ENCODE measurements at places on chromosomes 5 and 9.

- DNase-seq, result no peak
These were observed 9.7 kb downstream of the SH3TC2 start for GRCh38 chr5:149053072-149053695.

GRCh38 chr5:169100735-169101075 is 200.2 kb downstream of the SLIT3 start:
- no peak for DNase-seq

- DNase-seq, result no peak
These were observed 85.1 kb upstream of the GRHPR start for GRCh38 chr9:37337301-37337890.

DNA sequence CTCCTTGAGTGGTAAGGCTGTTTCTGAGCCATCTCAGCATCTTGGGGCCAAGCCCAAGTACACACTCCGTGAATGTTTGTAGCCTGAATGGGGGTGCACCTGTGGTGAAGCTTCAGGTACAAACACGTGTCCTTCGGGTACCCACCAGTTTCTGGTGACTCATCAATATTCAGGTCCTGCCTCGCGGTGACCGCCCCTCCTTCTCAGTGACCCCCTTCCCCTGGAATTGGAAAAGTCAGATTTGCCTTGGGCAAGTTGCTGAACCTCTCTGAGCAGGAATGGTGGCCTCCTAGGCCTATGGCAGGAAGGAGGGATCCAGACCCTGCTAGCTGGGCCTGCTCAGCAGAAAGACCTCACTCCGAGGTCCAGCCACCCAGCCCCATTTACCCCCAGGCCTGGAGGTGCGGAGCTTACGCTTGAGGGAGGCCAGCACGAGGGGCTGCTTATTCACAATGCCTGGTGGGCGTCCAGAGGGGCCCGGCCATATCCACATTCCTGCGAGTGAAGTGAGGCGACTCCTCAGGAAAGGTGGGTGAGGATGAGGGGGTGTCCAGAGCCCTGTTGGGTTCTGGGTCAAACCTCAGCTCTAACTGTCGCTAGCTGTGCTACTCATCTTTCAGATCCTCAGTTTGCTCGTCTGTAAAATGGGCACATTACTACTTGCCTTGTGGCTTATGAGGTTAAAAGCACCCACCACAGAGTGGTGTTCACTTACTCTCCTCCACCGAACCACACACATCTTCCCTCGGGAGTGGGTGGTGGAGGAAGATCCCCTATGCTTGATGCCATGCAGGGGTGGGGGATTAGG is 7.0 kb downstream of the ADGRD2 start:
- DNase-seq, result no peak

GRCh38 chr5:4576161-4576748 is 563.9 kb upstream of the ADAMTS16 start:
- no peak for DNase-seq

DNA sequence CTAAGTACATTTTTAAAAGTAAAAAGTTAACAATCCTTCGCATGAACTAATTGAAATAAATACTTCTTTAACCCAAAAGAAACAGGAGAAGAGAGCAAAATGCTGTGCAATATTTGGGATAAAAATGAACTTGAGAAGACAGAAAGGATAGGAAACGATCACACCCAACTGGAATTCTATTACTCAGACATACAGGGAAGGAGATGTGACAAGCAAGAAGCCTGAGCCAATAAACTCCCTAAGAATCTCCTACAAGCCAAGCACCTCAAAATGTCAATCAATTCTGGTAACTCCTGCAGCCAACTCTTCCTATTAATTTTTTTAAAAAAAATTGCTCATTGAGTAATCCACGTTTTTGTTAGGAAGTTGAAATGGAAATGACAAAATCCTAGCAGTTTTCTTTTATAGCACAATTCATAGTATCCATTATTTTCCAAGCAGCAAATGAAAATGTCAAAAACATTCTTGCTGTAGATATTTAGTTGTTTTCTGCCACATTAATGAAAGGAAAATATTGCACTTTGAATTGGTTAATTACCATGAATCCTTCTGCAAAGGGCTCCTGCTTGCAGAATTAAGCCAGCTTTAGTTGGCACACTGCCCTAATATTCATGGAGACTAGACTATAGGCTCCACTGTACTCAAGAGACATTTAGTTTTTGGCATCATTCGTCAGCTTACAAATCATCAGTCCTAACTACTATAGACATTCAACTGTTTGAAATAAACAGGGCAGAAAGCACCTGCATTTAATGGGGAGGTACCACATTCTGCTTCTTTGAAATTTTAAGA is 89.0 kb downstream of the RFX3 start:
- no peak for DNase-seq

GRCh38 chr5:23820765-23821471 is 313.5 kb downstream of the PRDM9 start:
- peak; percentile 44 for DNase-seq

- DNase-seq, result no peak
These were observed 169.9 kb downstream of the SLC28A3 start for GRCh38 chr9:84170521-84171141.

- DNase-seq, result no peak
These were observed 50.5 kb upstream of the RFX3 start for GRCh38 chr9:3576328-3576727.

DNA sequence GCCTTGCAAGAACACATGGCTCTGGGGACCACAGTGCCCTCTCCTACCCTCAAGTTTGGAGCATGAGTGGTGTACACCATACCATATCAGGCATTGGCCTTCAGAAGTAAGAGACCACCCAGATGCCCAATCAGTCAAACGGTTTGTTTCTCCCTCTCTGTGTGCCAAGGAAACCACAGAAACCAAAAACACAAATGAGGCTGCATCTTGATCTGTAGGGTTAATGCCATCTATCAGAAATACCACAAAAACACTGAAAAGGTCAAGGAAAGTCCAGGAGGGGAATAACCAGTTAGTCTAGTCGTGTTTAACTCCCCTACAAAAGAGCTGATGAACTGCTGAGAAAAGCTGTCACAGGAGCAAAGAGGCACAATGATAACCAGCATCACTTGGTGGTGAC is 78.4 kb downstream of the INSYN2B start:
- no peak for DNase-seq

DNA sequence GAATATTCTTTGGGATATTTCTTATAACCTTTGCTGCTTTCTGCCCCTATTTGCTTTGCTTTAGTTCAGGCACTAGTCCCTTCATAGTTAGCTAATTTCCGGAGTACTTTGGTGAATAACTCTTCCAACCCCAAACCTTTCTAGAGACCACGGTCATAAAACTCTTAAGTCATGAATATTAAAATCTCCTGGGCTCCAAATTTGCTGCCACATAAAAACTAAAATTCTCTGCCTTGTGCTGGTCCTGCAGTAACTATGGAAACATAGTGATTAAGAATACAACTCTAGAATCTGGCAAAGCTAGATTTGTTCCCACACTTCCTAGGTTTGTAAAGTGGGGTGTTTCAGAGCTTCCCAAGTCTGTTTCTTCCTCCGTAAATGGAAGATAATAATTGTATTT is 10.0 kb upstream of the ACTBL2 start:
- no peak for DNase-seq

DNA sequence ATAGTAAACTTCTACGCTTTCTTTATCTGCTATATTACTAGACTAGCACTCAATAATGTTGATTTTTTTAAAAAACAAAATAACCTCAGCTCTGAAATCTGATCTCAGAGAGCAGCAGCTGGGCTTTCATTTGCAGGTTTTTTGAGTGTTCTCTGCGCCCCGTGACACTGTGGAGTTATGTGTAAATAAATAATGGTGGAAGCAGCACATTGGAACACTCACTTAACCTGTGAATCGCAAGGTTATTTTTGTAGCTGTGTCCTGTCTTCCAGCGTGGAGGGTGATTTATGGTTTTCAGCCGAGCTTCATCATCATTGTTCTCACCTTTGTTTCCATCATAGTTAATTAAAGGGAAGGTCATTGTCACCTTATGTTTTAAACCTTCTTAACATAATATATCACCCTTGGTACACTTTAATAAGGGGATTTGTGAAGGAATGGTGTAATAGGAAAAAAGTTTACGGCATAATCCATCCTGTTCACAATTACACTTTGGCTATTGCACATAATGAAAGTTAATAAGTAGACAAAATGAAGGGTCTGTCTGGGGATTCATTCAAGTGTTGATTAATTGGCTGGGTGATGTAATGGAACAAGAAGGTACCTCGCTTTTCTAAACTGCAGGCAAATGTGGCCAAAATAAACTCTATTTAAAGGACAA is 493.3 kb upstream of the ADAMTS16 start:
- DNase-seq, result no peak

GRCh38 chr9:72440992-72441847 is 76.2 kb upstream of the ZFAND5 start:
- DNase-seq, result no peak

- no peak for DNase-seq
These were observed 95.4 kb upstream of the DAB2 start for GRCh38 chr5:39520232-39520572.

DNA sequence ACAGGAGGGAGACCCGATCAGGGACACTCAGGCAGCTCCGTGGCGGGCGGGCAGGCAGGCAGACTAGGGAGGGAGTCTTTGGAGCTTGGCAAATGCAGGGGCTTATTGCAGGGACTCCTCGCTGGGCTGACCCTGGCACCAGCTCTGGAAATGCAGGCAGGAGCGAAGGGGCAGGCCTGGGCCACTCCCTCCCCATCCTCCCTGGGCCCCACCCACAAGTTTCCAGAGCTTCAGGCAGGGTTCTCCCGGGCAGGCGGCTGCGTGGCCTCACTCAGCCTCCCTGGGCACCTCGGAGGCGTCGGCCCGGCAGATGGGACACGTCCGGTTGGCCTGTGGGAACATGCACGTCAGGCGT is 8.5 kb downstream of the RNF44 start:
- DNase-seq, result no peak

DNA sequence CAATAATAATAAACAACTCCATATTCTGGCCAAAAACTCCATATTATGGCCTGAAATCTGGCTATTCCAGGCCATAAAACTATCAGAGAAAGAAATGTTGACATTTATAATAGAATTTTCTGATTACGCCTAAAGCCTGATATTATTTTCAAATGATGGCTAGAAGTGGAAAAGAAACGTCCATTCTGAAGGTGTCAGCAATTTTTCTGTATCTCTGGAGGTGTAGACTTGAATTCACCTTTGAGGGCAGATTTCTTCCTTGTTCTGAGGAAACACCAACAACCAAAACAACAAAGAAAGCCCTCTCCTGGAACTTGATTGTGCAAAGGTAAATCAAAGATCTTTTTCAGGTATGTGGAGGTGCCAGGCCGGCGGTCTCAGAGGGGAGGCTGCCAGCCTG is 390.7 kb downstream of the DMAC1 start:
- DNase-seq, result no peak

- no peak for DNase-seq
These were observed 26.2 kb downstream of the AGTPBP1 start for GRCh38 chr9:85715587-85715986.

- peak; percentile 36 for DNase-seq
These were observed 83.6 kb upstream of the TNFSF8 start for GRCh38 chr9:115013998-115014397.

GRCh38 chr5:16732356-16732755 is 115.6 kb upstream of the RETREG1 start:
- DNase-seq, result no peak

DNA sequence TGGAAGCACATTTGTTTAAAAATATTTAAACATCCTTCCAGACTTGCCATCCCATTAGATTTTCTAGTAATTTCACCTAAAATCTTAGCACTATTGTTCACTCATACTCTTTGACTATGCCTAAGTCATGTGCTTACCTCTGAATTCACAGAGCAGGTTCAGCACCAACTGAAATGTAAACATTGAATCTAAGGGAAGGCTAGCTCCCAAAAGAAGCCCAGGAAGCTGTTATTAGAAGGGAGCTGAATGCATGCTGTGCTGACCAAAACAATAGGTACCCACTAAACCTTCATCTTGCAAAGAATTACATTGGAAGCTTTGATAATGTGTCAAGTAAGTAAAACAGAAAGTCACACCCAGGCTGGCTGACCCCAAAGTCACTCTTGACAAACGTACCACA is 571.3 kb downstream of the GABRG2 start:
- no peak for DNase-seq

DNA sequence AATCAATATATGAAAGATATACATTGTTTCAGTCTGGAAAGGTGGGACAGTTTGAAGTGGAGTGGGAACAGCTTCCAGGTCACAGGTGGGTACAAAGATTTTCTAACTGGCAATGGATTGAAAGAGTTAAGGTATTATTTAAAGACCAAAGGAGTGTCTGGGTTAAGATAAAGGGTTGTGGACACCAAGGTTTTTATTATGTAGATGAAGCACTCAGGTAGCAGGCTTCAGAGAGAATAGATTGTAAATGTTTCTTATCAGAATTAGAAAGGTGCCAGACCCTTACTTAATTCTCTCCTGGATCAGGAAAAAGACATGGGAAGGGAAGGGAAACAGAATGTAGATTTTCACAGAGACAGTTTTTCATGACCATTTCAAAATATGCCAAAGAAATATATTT is 1174.8 kb downstream of the MAT2B start:
- DNase-seq, result no peak

DNA sequence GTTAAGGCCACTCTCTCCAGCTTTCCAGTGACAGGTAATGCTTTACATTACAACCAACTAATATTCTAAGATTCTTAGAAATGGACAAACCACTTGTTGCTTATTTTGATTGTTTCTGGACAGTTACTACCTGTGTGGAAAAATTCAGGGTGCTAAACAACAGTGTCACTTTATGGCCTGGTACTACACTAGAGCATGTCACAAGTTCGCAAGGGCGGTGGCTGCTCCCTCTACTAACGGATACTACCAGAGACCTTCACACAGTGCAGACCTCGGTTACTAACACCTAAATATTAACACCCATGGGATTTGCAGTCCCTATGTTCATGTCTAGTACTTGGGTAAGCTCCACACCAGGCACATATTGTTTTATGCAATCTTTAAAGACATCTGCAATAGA is 13.4 kb downstream of the HMGXB3 start:
- no peak for DNase-seq

DNA sequence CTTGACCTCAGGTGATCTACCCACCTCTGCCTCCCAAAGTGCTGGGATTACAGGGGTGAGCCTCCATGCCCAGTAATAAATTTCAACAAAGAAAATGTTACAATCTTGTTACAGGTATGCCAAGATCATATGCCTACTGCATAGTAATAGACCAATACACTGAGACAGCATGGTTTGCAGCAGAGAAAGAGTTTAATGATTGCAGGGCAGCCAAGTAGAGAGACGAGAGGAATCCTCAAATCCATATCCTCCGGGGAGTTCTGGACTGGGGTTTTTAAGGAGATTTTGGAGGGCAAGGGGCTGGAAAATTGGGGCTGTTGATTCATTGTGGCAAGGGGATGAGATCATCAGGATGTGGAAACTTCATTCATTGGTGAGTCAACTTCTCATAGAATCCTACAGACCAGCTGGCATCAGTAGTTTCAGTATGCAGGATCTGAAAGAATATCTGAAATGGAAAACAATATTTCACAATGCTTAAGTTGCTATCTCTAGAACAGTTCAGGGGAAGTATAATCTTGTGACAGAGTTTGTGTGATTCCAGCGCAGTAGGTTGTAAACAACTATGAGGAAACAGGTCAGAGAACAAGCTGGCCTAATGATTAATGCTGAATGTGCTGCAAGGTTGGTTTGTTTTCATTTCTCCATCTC is 14.8 kb upstream of the TUT7 start:
- DNase-seq, result no peak

GRCh38 chr9:88628114-88628513 is 93.1 kb downstream of the NXNL2 start:
- no peak for DNase-seq

Data from NCI-H1930 (cell line).